Kidney tubule cell (primary cell): ENCODE measurements at places on chromosomes 2 and 18.

- DNase-seq: no peak
Measured at GRCh38 chr2:121476684-121477083, 54.0 kb upstream of the RNU4ATAC start.

GRCh38 chr2:237763812-237764211, 34.8 kb upstream of the RBM44 start:
- DNase-seq: no peak

DNA sequence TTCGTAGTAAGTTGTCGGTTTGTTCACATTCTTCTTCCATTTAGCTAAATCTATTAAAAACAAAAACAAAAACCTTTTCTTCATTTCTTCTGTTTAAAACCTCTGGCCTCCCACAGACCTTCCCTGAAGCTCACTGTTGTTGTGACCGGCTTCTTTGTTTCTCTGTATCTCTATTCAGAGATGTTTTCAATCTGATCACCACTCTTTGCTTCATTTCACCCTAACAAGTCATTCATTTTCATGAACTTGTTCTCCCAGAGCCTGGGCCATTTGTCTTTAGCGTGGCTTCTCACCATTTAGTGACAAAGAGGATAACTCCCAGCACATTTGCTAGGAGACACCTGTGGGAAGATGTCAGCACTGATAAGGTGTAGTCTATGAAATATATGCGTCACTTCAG, 794.2 kb downstream of the ERBB4 start:
- DNase-seq: no peak

- peak; percentile 92 for DNase-seq
Measured at GRCh38 chr2:152573168-152573567, 144.1 kb downstream of the PRPF40A start.

DNA sequence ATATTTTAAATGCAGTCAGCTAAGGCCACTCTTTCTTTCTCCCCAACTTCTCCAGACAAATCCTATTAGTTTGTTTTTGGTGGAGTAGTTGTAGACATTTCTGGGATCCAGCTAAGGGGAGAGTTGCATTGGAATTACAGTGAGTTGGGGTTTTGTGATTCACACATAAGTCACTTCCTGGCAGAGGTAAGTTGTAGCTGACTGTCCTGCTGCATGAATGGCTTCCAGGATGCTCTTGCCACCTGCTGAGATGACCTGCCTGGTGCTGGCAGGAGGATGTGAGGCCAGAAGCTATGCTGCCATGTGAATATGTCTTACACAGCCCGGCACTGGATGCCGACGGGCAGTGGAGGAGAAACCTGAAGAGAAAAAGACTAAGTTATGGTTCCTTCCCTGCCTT, 243.7 kb downstream of the TDRD15 start:
- peak; percentile 94 for DNase-seq

DNA sequence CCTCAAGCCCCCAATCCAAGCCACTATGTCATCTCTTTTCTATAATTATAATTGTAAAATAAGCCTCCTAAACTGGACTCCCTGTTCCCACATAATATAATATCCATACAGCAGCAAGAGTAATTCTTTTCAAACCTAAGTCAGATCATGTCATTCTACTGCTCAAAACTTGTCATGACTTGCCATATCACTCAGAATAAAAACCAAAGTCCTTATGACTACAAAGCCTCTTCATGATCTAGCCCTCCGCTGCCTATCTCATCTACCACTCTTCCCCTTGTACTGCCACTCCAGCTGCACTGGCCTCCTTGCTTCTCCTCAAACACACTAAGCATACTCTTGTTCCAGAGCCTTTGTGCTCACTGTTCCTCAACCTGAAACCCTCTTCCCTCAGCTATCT, 69.9 kb downstream of the MEMO1 start:
- DNase-seq: no peak

DNA sequence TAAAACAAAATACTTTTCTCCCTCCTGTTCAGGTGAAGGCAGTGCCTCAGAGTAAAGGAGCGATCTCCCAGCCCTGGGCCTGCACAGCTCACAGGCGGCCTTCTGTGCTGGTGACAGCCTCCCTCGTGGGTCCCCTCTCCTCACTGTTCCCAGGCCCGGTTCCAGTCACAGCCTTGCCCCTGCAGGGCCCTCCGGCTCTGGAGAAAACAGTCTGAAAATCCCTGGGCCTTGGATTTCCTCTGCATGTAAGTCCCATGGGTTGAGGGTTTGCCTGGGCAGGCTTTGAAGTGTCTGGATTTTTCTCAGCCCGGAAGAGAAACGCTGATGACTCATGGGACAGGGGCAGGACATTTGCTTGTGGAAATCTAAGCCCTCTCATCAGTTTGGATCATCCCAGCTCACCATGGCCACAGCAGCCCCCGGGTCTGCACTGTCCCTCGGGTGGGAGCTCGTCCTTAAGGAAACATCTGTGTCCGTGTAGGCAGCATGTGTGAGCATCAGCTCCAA, 186.1 kb upstream of the RAB12 start:
- DNase-seq: peak; percentile 19

DNA sequence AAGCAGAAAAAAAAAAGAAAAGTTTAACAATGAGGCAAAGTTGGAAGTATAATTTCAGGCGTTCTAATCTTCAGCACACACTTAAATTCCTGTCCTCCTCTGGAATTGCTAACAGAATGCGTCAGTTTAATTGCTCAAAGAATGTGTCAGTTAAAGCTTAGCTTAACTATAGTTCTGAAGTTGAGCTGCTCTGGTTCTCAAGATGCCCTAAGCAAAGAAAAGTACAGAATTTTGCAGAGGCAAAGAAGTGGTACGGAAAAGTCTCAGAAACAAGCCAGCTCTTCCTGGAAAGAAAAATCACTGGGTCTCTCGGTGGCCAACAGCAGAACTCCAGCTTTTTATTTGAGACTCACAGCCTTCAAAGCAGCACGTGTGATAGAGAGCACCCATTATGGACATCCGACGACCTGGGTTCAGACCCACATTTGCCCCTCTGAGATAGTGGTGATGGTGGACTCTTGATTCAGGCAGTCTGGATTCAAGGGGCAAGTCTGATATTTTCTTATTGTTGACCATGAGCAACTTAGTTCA, 22.2 kb upstream of the MYO3B start:
- peak; percentile 41 for DNase-seq

DNA sequence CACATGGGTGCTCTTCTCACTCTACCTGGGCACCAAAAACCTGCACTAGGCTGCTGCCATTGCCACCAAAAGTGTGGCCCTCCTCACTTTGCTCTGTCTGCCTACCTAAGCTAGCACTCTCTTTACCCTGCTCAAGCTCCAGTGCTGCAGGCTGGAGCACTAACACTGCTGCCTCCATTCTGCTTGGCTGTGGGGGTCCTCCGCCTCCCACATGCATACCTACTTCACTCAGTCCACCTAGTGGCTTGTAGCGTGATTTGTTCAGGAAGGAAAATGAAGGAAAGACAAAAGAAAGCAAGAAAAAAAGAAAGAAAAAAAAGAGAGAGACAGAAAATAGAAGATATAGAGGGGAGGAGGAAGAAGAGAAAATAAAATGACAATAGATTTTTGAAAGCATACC, 1339.4 kb upstream of the CHAC2 start:
- no peak for DNase-seq
